ENCODE measurements at places on chromosomes 16 and 17.

GRCh38 chr16:63415014-63415413, 1378.8 kb upstream of the CDH8 start:
- DNase-seq: no peak

DNA sequence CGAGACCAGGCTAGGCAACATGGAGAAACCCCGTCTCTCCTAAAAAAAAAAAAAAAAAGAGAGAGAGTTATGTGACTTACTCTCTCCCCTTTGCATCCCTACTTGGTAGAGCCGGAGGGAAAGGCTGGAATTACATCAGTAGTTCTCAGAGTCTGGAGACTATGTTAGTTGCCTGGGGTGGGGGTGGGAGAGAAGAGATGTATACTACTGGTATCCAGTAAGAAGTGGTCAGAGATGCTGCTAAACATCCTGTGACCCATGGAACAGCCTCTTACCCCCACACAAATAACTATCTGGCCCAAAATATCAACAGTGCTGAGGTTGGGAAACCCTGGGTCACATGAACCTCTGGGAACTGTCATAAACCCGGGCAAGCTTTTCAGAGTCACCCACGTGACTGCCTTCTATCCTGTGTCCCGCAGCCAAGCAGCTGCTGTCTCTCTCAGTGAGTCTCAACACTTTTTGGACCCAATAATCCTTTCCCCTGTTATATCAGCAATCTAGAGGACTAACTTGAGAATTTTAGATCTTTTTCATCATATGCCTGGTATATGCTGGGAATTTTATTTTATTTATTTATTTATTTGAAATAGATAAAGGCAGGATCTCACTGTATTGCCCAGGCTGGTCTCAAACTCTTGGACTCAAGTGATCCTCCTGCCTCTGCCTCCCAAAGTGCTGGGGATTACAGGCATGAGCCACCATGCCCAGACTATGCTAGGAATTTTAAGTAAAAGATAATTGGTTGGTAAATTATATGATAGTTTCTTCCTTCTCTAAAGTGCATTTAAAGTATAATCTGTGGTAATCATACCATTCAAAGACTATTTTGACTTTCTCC, 8.7 kb downstream of the EIF1 start:
- DNase-seq: no peak

GRCh38 chr17:39123627-39124026, 27.8 kb downstream of the PLXDC1 start:
- DNase-seq: no peak

GRCh38 chr17:975371-975915, 4.1 kb downstream of the NXN start:
- no peak for DNase-seq

DNA sequence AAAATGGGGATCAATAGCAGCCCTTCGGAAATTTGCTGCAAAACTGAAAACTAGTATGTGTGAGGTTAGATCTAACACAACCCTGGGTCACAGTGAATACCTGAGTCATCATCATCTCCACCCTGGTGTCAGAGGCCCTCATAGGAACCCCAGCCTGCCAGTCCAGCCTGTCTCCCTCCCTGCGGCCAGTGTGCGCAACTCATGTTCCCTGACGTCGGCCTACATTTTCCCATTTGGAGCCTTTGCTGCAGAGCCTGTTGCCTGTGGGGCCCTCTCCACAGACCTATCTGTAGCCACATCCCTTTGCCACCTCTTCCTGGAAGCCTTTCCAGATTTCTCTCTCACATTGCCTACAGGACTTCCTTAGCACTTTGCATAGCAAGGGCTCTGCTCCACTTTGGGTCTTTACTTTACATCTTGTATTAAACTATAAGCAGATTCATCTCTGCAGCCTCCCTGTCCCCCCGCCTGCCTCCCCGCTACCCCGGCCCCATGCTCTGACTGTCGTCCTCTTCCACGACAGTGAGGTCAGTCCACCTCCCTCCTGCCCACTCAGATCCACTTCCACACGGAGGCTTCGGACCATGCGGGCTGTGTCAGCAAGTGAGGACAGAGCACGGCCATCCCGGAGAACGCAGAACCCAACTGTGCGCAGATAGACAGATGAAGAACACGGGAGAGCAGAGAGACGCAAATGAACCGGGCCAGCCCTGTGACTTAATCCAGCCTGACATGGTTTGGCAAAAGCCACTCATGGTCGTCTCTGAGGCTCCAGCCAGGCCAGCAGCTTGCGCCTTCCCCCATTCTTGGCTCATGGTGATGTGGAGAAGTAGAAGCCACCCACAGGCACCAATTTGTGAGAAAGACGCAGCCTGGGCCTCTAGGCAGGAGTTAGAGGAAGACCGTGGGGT, 31.0 kb downstream of the NGFR start:
- DNase-seq: no peak

DNA sequence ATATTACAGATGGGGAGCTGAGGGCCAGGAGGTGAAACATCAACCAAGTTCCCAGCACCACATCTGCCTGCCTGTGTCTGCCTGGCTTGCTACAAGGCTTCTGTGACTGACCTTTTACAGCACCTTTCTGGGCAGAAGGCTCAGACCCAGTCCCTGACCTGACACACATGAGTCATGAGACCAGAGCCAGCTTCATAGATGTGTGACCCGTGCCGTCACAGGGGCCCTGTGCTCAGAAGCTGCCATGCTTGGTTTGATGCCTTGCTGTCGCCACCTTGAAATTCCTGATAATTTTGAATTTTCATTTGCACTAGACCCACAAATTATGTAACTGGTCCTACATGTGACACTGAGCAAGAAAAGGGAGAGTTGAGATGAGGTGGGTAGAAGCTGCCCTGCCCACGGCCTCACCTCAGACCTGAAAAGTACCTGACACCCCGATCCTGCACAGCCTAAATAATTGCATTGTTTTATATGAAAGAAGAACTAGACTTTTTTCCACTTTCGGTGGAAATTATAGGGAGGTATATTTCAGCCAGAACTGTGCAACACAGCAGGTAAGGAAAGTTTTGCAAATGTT, 13.3 kb upstream of the PECAM1 start:
- DNase-seq: no peak

GRCh38 chr16:30028438-30029076, 2.5 kb downstream of the TLCD3B start:
- DNase-seq: no peak

DNA sequence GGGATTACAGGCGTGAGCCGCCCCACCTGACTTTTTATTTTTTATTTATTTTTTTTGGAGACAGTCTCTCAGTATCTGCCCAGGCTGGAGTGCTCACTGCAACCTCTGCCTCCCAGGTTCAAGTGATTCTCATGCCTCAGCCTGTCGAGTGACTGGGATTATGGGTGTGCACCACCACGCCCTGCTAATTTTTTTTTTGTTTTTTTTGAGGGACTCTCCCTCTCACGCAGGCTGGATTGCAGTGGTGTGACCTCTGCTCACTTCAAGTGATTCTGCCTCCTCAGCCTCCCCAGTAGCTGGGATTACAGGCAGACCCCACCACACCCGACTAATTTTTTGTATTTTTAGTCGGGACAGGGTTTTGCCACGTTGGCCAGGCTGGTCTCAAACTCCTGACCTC, 7.7 kb downstream of the ZNF207 start:
- DNase-seq: no peak

- no peak for DNase-seq
Measured at GRCh38 chr17:33202021-33202420, 91.1 kb downstream of the ASIC2 start.

GRCh38 chr16:53257001-53257400, 177.3 kb upstream of the RBL2 start:
- DNase-seq: no peak

DNA sequence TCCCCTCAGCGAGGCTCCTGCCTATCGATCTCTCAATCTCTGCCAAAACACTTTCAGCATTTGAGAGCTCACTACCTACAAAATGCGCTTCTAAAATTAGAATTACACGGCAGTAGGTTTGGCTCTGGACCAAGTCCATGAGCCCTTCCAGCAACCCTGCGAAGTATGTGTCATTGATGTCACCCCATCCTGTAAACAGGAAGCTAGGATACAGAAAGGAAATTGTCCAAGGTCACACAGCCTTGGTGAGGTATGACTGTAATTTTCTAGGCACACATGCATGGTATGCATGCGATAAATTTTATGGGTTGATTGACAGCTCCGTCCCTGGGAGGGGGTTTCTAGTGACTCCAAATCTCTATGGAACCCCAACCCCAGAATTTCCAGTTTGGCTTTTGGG, 330.3 kb upstream of the CDH5 start:
- DNase-seq: no peak

- no peak for DNase-seq
Measured at GRCh38 chr16:27182906-27183405, 20.4 kb upstream of the KDM8 start.

GRCh38 chr17:66543526-66543925, 241.1 kb downstream of the PRKCA start:
- no peak for DNase-seq

GRCh38 chr17:1787301-1787902, 25.5 kb downstream of the SERPINF1 start:
- DNase-seq: no peak

GRCh38 chr17:59688496-59688895, 18.7 kb downstream of the PTRH2 start:
- DNase-seq: no peak

- DNase-seq: no peak
Measured at GRCh38 chr17:72525225-72526015, 404.6 kb downstream of the SOX9 start.

- DNase-seq: no peak
Measured at GRCh38 chr17:72651988-72652387, 440.5 kb downstream of the SLC39A11 start.

DNA sequence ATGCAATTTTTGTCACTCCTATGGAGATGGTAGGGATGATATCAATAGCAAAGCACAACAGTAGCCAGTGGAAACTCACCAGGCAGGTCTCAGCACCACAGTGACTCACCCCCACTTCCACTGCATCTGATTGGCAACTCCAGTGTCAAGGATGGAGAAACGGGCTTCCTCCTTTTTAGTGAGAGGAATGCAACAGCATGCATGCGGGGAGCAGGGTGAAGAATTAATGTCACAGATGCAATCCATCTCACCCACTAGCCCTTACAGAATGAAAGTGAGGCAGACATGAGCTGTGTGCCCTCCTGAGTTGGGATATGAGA, 467.0 kb upstream of the C16orf82 start:
- DNase-seq: no peak

GRCh38 chr16:89583895-89584644, 8.5 kb downstream of the CPNE7 start:
- no peak for DNase-seq

DNA sequence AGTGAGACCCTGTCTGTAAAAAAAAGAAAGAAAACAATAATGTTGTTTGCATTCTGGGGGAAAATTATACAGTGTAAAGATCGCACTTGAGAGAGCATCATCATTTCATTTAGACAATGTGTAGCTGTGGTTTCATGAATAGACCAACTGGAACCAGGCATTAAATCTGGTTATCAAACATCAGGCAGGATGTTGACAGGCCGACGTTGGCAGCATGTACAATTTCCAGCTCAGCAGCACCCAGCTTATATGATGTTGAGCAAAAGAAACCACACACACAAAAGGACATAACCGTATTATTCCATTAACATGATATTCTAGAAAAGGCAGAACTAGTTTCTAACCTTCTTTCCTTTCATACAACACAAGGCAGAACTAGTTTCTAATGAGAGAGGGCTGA, 5.8 kb downstream of the MARVELD3 start:
- no peak for DNase-seq

DNA sequence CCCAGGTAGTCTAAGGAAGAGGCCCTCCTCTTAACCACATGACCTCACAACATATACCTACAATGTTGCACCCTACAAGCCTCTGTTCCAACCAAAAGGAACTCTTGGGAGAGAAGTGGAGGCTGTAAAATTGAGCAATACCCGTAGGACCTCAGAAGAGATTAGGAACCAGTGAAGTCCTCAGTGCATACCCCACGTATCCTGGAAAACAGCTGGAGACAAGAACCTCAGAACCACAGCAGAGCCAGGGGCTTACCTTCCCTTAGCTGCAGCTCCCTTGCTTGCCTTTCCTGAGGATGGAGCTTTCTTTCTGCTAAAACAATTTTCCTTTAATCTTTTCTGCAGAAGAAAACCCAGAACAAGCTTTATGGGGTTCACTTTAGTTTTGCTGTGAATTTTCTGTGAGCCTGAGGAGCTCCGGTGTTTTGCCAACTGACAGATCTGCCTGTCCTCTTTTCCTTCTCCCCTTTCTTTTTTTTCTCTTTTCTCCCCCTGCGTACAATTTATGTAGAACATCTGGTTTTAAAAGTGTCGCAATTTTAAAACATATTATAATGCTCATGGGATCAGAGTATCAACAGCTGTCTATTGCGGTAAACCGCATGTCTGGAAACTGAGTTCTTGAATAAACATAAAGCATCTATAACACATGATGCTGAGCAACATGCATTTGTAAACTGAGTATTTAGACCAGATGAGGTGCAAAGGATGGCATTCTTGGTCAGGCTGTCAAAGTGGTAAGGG, 226.4 kb upstream of the MAF start:
- no peak for DNase-seq

GRCh38 chr16:78324649-78325285, 225.3 kb downstream of the WWOX start:
- DNase-seq: no peak

DNA sequence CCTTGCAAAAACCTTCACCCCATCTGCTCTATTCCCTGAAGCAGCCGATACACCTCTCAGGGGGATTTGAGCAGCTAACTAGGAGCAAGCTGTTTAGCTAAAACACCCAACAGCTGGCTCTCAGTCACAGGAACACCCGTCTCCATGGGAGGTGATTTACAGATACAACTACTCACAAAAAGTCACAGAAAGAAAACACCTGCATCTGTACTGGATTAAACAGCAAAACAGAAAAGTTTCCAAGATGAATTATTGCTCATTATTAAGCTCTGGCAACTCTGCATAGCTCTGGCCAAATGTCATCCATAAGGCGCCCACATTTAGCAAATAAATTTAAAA, 22.3 kb downstream of the GJC1 start:
- no peak for DNase-seq

DNA sequence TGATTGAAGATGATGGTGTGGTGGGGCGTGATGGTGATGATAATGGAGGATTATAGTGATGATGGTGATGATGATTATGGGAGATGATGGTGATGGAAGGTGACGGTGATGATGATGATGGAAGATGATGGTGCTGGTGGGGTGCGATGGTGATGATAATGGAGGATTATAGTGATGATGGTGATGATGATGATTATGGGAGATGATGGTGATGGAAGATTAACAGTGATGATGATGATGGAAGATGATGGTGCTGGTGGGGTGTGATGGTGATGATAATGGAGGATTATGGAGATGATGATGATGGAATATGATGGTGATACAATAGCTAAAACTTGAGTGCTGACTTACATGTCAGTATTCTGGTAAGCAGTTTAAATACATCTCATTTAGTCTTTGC, 391.0 kb upstream of the EEF2KMT start:
- DNase-seq: no peak

DNA sequence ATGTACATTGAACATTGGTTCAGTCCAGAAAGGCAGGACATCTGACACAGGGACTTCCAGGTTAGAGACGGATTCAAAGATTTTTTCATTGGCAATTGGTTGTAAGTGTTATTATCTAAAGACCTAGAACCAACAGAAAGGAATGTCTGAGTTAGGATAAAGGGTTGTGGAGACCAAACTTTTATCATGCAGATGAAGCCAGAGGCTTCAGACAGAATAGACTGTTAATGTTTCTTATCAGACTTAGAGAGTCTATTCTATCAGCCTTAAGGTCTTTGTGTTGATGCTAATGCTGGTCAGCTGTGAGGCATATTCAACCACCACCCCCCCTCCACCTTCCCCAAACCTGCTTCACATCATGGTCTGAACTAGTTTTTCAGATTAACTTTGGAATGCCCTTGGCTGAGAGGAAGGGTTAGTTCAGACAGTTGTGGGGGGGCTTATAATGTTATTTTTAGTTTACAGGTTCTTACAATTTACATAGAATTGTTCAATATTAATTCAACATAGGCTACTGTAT, 2.1 kb upstream of the ITGB3 start:
- DNase-seq: no peak
